ENCODE measurements at places on chromosomes 4 and X. TPM values are rescaled to one million over a fixed set of nuclear protein-coding genes. Genes with fewer than 3 reads are reported as not detected.
A peak's percentile ranks its signal among the peaks of the same experiment; 100 is the strongest.

GRCh38 chr4:4417886-4418285, 31.0 kb downstream of the NSG1 start:
- no peak for DNase-seq
- peaks cover 24% of the 10 kb centered on the region for H3K36me3 ChIP-seq
- no peak overlapping the region for H3K4me3 ChIP-seq

GRCh38 chrX:18036394-18036793, 175.3 kb upstream of the RAI2 start:
- no peaks in the 10 kb centered on the region for H3K36me3 ChIP-seq
- H3K27me3 ChIP-seq = no peaks in the 10 kb centered on the region
- no peaks in the 10 kb centered on the region for H3K4me1 ChIP-seq
- DNase-seq = no peak
- H3K4me3 ChIP-seq = no peak overlapping the region
- no peak overlapping the region for H3K27ac ChIP-seq

GRCh38 chr4:1299301-1299860, 9.7 kb downstream of the MAEA start:
- H3K36me3 ChIP-seq = peaks cover 47% of the 10 kb centered on the region
- DNase-seq = no peak
- no peaks in the 10 kb centered on the region for H3K27me3 ChIP-seq

GRCh38 chr4:138407329-138407728, 165.2 kb upstream of the SLC7A11 start:
- no peak for DNase-seq
- H3K4me1 ChIP-seq = no peaks in the 10 kb centered on the region
- H3K27me3 ChIP-seq = no peaks in the 10 kb centered on the region
- no peak overlapping the region for H3K4me3 ChIP-seq
- H3K36me3 ChIP-seq = no peaks in the 10 kb centered on the region

- no peak overlapping the region for H3K4me3 ChIP-seq
- no peaks in the 10 kb centered on the region for H3K36me3 ChIP-seq
- DNase-seq = no peak
- H3K4me1 ChIP-seq = no peaks in the 10 kb centered on the region
These were observed 278.2 kb upstream of the GATB start for GRCh38 chr4:152039023-152039481.

DNA sequence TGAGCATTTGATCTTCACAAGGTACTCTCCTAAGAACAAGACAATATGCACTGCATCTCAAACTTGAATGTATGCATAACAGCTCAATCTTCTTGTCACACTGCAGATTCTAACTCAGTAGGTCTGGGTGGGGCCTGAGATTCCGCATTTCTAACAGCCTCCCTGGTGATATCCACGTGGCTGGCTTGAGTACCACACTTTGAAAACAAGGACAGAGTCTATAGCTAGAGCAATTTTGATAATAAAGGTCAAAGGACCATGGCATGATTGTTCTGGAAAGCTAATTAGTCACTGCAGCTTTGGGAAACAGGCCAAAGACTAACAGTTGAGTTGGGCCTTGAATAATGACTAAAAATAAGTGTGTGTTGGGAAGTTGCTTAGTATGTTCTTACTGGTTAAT, 213.3 kb downstream of the GBA3 start:
- no peaks in the 10 kb centered on the region for H3K36me3 ChIP-seq
- H3K27ac ChIP-seq = no peak overlapping the region
- no peaks in the 10 kb centered on the region for H3K27me3 ChIP-seq
- DNase-seq = no peak

DNA sequence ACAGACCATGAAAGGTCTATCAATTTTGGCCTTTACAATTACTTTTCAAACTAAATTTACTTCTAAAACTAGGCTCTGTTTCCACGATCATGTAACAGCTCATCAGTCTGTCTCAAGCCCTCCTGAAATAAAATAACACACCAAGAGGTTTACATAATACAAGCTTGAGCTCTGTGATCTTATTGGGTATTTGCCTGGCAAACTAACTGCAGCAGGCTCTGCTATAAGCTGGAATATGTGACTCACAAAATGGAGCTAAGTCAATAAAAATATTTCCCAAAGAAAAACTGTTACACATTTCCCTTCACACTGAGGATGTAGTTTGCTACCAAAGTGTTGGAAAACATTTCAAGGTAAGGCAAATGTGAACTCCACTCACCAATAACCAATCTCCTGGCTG, 94.7 kb upstream of the GPM6B start:
- no peak for DNase-seq
- no peak overlapping the region for H3K4me3 ChIP-seq
- no peak overlapping the region for H3K27ac ChIP-seq
- no peaks in the 10 kb centered on the region for H3K27me3 ChIP-seq

DNA sequence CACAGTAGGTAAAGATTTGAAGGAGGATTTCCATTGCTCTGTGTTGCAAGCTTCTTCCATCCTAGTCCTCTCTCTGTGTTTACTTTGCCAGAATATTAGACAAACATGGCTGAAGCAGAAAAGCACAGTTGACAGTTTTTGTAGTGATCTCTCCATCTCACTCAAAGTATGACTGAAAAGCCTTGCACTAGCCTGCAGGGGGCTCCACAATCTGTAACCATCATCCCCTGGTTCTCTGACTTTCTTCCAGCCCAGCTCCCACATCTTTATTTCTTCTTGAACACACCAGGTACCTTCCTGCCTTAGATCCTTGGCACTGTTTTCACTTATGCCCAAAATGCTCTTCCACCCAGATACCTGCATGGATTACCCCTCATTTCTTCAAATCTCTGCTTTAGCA, 34.1 kb upstream of the HHIP start:
- H3K27me3 ChIP-seq = no peaks in the 10 kb centered on the region
- no peak overlapping the region for H3K27ac ChIP-seq
- no peak for DNase-seq
- no peak overlapping the region for H3K4me3 ChIP-seq
- no peaks in the 10 kb centered on the region for H3K4me1 ChIP-seq

DNA sequence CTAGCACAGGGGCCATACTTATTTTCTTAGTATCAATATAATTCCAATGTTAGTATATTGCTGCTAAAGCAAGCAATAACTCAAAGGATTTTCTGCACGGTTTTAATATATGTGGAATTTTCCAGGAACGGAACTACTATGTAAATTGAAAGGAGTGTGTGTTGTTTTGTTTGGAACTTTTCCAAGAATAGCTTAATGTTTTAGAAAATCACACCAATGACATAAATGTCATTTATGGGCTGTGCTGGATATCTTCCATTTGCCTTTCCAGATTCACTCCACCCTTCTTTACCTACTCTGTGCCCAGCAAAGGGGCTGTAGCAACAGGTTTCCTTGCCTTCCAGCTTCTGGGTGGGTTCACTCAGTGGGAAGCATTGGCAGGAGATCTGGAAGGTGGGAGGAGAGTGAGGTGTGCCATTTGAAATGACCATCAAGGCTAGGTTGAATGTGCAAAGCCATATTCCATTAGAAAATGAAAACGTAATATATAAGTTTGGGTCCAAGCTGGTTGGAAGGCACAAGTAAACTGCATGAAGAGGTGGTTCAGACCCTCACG, 25.2 kb upstream of the ZFX start:
- no peak for DNase-seq
- no peaks in the 10 kb centered on the region for H3K4me1 ChIP-seq
- no peak overlapping the region for H3K27ac ChIP-seq
- H3K27me3 ChIP-seq = no peaks in the 10 kb centered on the region

DNA sequence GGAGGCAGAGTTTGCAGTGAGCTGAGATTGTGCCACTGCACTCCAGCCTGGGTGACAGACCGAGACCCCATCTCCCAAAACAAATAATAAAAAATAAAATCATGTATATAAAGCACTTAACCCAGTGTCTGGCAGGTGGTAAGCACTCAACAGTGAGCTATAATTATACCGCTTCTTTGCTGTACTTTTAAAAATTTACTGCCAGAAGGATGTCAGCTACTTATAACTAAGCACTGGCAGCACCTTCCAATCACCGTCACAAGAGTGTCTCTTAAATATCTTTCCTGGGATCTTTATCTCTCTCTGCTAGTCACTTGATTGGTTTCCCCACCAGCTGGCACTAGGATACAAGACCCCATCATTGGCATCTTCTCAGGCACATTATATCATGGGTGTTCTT, 53.9 kb upstream of the DAPP1 start:
- no peaks in the 10 kb centered on the region for H3K4me1 ChIP-seq
- DNase-seq = no peak
- H3K27me3 ChIP-seq = peaks cover 4% of the 10 kb centered on the region
- H3K36me3 ChIP-seq = no peaks in the 10 kb centered on the region

DNA sequence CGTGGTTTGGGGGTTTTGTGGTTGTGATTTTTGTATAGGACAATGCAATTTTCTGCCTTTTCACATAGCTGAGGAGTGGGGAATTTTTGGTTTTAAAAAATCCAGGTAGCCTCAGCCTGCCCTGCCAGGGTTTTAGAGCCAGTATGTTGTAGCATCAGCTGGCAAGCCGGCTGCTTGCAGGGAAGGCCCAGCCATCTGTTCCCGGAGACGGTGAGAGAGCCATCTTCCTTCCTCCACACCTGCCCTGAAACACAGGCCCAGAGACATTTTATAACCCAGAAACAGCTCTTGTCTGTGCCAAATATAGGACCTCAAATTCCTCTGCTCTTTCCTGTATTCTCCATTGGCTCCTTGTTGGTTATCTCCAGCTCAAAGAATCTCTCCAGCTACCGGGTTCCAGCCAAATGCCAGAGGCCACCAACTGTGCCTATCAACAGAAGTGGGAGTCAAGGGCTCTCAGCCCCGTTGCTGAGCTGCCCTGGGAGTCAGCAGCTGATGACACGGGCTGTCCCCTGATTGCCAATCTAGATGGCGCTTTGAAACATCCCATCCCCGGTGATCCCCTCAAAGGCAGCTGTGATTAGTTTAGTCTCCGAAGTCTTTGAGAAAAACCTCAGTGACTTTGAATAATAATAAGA, 595.2 kb downstream of the MID1IP1 start:
- H3K27me3 ChIP-seq = no peaks in the 10 kb centered on the region
- H3K4me3 ChIP-seq = no peak overlapping the region
- no peak overlapping the region for H3K27ac ChIP-seq
- H3K4me1 ChIP-seq = no peaks in the 10 kb centered on the region

DNA sequence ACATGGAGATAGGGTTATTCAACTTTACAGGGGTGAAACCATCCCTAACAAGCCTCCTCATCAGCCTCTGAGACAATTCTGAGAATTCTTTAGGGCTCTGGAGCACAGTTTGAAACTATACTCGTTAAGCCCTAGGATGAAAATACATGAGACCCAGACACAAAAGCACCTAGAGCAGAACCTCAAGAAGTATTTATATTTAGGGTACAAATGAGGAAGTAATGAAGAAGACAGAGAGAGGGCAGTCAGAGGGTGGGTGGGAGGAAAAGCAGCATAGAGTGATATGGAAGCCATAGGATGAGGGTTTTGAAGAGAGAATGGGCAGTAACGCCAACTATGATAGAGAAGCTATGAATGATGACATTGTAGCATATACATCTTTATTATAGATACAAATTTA, 250.3 kb downstream of the DCLK2 start:
- peaks cover 2% of the 10 kb centered on the region for H3K36me3 ChIP-seq
- no peaks in the 10 kb centered on the region for H3K4me1 ChIP-seq
- no peak overlapping the region for H3K27ac ChIP-seq
- DNase-seq = no peak
- no peak overlapping the region for H3K4me3 ChIP-seq

GRCh38 chr4:37486166-37486565, 200.0 kb downstream of the RELL1 start:
- H3K27me3 ChIP-seq = no peaks in the 10 kb centered on the region
- no peaks in the 10 kb centered on the region for H3K4me1 ChIP-seq
- no peak for DNase-seq
- no peak overlapping the region for H3K27ac ChIP-seq

DNA sequence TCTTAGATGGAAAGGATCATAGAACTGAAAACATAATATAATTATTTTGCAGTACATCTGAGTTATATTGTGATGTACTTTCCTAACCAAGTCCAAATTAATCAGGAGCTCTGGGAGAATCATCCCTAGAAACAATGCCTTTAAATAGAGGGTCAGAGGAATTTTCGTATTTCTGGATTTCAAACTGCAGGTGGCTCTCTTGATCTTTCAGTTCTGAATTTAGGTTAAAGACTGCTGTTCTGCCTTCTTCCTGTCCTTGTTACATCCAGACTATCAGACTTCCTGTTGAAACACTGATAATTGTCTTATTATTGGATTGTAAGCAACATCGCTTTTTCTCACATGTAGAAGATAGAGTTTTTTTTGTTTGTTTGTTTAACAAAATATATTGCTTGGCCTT, 142.7 kb downstream of the RPA4 start:
- H3K4me1 ChIP-seq = no peaks in the 10 kb centered on the region
- H3K4me3 ChIP-seq = no peak overlapping the region
- no peaks in the 10 kb centered on the region for H3K27me3 ChIP-seq
- no peak for DNase-seq

- no peak overlapping the region for H3K27ac ChIP-seq
- no peak overlapping the region for H3K4me3 ChIP-seq
- DNase-seq = no peak
These were observed 314.3 kb upstream of the CLNK start for GRCh38 chr4:10998846-10999245.

GRCh38 chr4:178090640-178091411, 648.6 kb upstream of the AGA start:
- H3K27ac ChIP-seq = no peak overlapping the region
- no peaks in the 10 kb centered on the region for H3K4me1 ChIP-seq
- H3K27me3 ChIP-seq = no peaks in the 10 kb centered on the region
- H3K4me3 ChIP-seq = no peak overlapping the region
- H3K36me3 ChIP-seq = no peaks in the 10 kb centered on the region

GRCh38 chr4:41406113-41406516, 131.8 kb upstream of the LIMCH1 start:
- no peak overlapping the region for H3K27ac ChIP-seq
- no peaks in the 10 kb centered on the region for H3K36me3 ChIP-seq
- no peaks in the 10 kb centered on the region for H3K4me1 ChIP-seq
- no peaks in the 10 kb centered on the region for H3K27me3 ChIP-seq
- no peak for DNase-seq

GRCh38 chrX:24646745-24647182, 383 bp downstream of the PCYT1B start:
- H3K27me3 ChIP-seq = peaks cover 3% of the 10 kb centered on the region
- no peaks in the 10 kb centered on the region for H3K36me3 ChIP-seq
- peaks cover 13% of the 10 kb centered on the region for H3K4me1 ChIP-seq
- H3K4me3 ChIP-seq = peak overlapping the region; percentile 34

The SLC4A4 gene
- total RNA-seq = 0.14 TPM

The NXF2B gene
- total RNA-seq = not detected

The POU3F4 gene
- not detected for total RNA-seq

The ANAPC4 gene
- total RNA-seq = 24.4 TPM

The NLRP2B gene
- total RNA-seq = not detected

The MFAP3L gene
- 1.3 TPM for total RNA-seq

The PASD1 gene
- total RNA-seq = not detected

The PHOX2B gene
- not detected for total RNA-seq

The PLAC1 gene
- not detected for total RNA-seq

The NDST3 gene
- total RNA-seq = not detected

The RAB41 gene
- not detected for total RNA-seq

The PABPC1L2A gene
- total RNA-seq = not detected

The MAGEA1 gene
- total RNA-seq = not detected

Measured in CD4-positive, alpha-beta T cell (primary cell).